ENCODE measurements at places on chromosomes 6 and 20. TPM values are rescaled to one million over a fixed set of nuclear protein-coding genes. Genes with fewer than 3 reads are reported as not detected.

The OR2B6 gene
- total RNA-seq, result not detected

The GPR6 gene
- total RNA-seq, result not detected

The DSE gene
- 38.6 TPM for total RNA-seq

The MCCD1 gene
- not detected for total RNA-seq

DNA sequence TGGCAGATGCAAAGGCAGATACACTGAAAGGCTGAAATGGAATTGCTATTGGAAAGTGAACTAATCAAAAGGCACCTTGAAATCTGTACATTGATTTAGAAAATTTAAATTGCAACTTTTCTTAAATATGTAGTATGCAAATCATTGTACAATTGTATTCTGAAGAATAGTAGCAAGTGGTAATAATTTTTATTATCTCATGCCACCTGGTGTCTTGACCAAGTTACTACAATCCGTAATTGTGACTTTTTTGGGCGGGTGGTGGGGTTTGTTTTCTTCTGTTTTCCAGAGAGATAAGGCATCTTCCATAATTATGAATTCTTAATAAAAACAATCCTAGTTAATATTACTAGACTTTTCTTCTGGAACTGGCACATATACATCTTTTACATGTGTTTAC lies 12.5 kb upstream of the BCKDHB start:
- peak; percentile 9 for DNase-seq

DNA sequence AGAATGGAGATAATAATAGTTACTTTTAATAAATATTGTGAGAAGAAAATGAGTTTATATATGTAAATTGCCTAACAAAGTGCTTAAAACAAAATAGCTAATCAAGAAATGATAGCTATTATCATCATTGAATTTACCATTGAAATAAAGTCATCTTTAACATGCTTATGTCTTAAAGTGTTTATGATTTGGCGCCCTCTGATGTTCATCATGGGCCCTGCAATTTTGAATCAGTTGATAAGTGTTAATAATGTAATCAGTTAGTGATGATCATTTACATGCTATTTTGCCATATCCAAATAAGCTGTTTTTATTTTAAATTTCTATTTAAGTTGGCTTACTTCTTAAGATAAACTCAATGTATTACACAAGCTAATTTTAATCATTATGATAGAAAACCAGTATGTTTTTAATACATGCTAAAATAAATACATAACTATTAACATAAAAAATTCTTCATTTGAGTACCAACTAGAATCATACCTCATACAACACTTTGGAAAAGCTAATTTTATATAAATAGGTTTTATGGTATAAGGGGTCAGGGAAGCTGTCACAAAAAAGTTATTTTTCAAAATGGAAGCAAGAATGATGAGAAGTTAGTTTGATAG lies 39.2 kb upstream of the TPD52L1 start:
- DNase-seq, result peak; percentile 10

DNA sequence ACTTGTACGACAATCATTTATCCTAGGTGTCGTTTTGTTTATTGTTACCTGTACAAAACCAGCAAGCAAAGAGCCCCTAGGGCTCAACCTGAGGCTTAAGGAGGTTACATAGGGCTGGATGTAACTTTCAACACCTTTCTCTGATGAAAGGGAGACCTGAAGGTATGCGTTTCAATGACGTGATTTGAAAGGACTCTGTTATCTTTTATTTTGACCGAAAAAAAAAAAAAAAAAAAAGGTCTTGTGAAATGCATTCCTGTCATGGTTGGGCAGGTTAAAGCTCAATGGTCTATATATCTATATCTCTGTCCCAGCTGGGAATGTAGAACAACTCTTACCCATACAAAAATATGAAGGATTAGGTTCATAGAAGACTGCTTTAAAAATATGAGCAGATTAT lies 78.7 kb upstream of the SASH1 start:
- no peak for DNase-seq

- DNase-seq, result no peak
These were observed 25.2 kb downstream of the UST start for GRCh38 chr6:148771896-148772554.

- no peak for DNase-seq
These were observed 39.5 kb downstream of the ASXL1 start for GRCh38 chr20:32397567-32398084.

- peak; percentile 85 for DNase-seq
These were observed 59.7 kb upstream of the SNX9 start for GRCh38 chr6:157763129-157763903.

GRCh38 chr6:47016909-47017308 lies 25.2 kb downstream of the ADGRF1 start:
- DNase-seq, result no peak

GRCh38 chr6:117919775-117920729 lies 13.0 kb downstream of the SLC35F1 start:
- no peak for DNase-seq

DNA sequence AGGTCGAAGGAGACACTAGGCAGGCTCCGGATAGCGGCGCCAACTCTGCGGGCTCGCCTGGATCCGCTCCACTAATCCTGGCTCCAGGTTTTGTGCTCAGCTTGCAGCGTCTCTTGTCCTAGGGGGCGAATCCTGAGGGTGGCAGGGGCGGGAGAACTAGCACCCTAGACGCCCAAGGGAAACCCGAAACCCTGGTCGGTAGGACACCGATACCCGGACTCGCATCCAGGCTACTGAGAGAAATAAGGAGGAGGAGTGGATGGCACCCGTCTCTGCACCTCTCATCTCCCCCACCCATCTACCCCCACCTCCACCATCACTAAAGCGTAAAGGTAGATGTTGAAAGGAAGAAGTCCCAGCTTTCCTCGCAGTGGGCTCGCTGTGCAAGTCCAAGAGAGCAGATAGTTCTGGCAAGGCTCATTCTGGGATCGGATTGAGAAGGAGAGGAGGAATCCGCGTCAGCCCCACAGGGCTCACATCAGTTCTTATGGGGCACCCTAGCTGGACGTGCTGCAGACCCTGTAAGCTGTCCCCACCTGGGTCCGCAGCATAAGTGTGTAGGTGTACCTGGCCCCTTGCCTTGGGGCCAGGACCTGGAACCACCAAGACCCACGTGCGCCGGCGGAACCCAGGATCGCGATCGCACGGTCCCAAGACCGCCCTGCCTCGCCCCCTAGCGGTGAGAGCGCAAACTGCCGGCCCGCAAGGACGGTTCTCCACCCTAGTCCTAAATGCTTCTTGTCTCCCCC lies 6.9 kb downstream of the SLC32A1 start:
- DNase-seq, result peak; percentile 62

DNA sequence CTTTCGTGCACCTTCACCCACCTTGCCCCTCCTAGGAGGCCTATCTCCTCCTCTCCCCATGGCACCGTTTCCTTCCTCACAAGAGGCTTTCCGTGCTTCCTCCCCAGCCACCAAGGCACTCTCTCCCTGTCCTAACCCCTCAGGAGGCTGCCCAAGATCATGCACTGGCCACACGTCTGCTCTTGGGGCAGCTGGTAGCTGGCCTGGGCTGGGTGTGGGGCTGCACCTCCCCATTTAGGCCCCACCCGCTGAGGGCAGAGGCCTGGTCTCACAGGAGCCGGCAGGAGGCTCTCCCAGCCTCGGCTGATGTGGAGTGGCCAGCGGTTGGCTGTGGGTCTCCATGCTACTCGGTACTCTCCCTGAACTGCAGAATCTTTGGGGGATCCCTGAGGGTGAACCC lies 13.6 kb downstream of the NOL4L start:
- no peak for DNase-seq
